ENCODE measurements at places on chromosomes 6 and 20. TPM values are rescaled to one million over a fixed set of nuclear protein-coding genes. Genes with fewer than 3 reads are reported as not detected.
A peak's percentile ranks its signal among the peaks of the same experiment; 100 is the strongest.

GRCh38 chr6:117352466-117353081, 73.2 kb downstream of the ROS1 start:
- peak overlapping the region; percentile 97 for H3K27ac ChIP-seq
- DNase-seq = no peak
- peak overlapping the region; percentile 66 for H3K4me3 ChIP-seq
- H3K4me1 ChIP-seq = peaks cover 37% of the 10 kb centered on the region

DNA sequence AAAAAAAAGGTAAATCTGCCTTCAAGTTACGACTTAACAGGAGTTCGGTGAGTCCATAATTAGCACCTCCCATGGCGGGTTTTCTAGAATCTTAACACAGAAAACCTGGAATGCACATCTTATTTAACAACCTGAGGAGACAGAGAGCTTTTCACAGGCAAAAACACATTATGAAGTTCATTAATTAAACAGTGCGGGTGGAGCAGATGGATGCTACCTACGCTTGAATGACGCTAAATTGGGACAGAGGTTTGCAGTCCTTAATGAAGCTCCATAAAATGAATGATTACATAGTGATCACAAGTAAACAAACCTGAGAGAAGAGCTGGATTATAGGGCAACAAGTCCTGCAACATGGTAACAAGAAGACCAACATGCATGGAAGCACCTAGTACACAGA, 81.0 kb downstream of the INSM1 start:
- no peak overlapping the region for H3K27ac ChIP-seq
- H3K4me1 ChIP-seq = peaks cover 5% of the 10 kb centered on the region
- DNase-seq = no peak
- H3K4me3 ChIP-seq = no peak overlapping the region
- peaks cover 7% of the 10 kb centered on the region for H3K36me3 ChIP-seq

EYS gene
- 0.46 TPM for total RNA-seq

GRCh38 chr20:42968746-42969145, 221.0 kb downstream of the PTPRT start:
- DNase-seq = no peak
- no peak overlapping the region for H3K4me3 ChIP-seq
- H3K36me3 ChIP-seq = peaks cover 9% of the 10 kb centered on the region
- H3K27ac ChIP-seq = no peak overlapping the region
- peaks cover 22% of the 10 kb centered on the region for H3K4me1 ChIP-seq

DNA sequence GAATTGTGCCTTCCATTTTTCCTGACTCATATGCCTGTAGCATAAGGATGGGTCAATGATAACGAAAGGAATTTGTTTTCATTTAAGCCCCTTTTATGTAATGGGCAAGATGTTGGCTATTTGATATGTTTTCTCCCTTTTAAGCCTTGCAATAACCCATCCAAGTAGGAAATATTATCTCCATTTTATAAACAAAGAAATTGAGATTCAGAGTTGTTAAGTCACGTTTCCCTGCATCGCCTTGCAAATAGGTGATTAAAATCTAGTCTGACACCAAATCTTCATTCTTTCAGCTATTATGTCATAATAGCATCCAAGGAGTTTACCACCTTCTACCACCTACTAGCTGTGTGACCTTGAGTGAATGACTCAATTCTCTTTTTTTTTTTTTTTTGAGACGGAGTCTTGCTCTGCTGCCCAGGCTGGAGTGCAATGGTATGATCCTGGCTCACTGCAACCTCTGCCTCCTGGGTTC, 7.0 kb downstream of the HNF4A start:
- DNase-seq = no peak
- peaks cover 1% of the 10 kb centered on the region for H3K36me3 ChIP-seq
- no peak overlapping the region for H3K27ac ChIP-seq
- peaks cover 18% of the 10 kb centered on the region for H3K4me1 ChIP-seq

GRCh38 chr6:40631744-40632143, 44.6 kb upstream of the LRFN2 start:
- H3K4me3 ChIP-seq = no peak overlapping the region
- peaks cover 5% of the 10 kb centered on the region for H3K4me1 ChIP-seq
- no peaks in the 10 kb centered on the region for H3K36me3 ChIP-seq
- no peak for DNase-seq
- no peak overlapping the region for H3K27ac ChIP-seq

Measured in progenitor cell of endocrine pancreas (in vitro differentiated cells).